ENCODE measurements at places on chromosomes 2 and 18. TPM values are rescaled to one million over a fixed set of nuclear protein-coding genes. Genes with fewer than 3 reads are reported as not detected.

The ALKAL2 gene
- total RNA-seq: not detected

The KIF5C gene
- total RNA-seq: 0.21 TPM

The IL36B gene
- not detected for total RNA-seq

The FBXO36 gene
- total RNA-seq: 1.1 TPM

The PREPL gene
- 25.7 TPM for total RNA-seq

The TNFRSF11A gene
- total RNA-seq: 11.1 TPM

The MIB1 gene
- 40.6 TPM for total RNA-seq

The CAPN14 gene
- 0.23 TPM for total RNA-seq

The PAIP2B gene
- 0.62 TPM for total RNA-seq

The ADD2 gene
- not detected for total RNA-seq

The TRIM54 gene
- total RNA-seq: 0.51 TPM

The IMPA2 gene
- total RNA-seq: 7.3 TPM

The POLR1A gene
- total RNA-seq: 46.0 TPM

The GAL3ST2 gene
- total RNA-seq: not detected

The XPO1 gene
- total RNA-seq: 166 TPM

The OSBPL6 gene
- 2.3 TPM for total RNA-seq

The CPO gene
- not detected for total RNA-seq

The IAH1 gene
- 39.9 TPM for total RNA-seq

The SPAG16 gene
- 7.7 TPM for total RNA-seq

The KIAA2012 gene
- total RNA-seq: not detected

The E2F6 gene
- total RNA-seq: 15.7 TPM

The CCDC141 gene
- not detected for total RNA-seq

The CCDC68 gene
- total RNA-seq: 2.9 TPM

The LOXL3 gene
- total RNA-seq: 0.95 TPM

The SERPINB10 gene
- total RNA-seq: not detected

The MGAT5 gene
- total RNA-seq: 84.1 TPM

The PRKAG3 gene
- total RNA-seq: not detected

The KLHL30 gene
- not detected for total RNA-seq

The PRSS56 gene
- total RNA-seq: not detected

The TMEM178A gene
- total RNA-seq: 2.8 TPM

The COL4A3 gene
- total RNA-seq: not detected

The INPP4A gene
- total RNA-seq: 25.7 TPM

The HOXD10 gene
- total RNA-seq: not detected

The PSMA8 gene
- total RNA-seq: not detected

The PPP3R1 gene
- 62.2 TPM for total RNA-seq

The SPC25 gene
- total RNA-seq: 20.5 TPM

The CPLX4 gene
- total RNA-seq: not detected

The LINC00305 gene
- total RNA-seq: not detected

The RAB31 gene
- total RNA-seq: 30.5 TPM

The CDKL4 gene
- 1.2 TPM for total RNA-seq

The ALPI gene
- total RNA-seq: not detected

The TOGARAM2 gene
- not detected for total RNA-seq

The QPCT gene
- 12.8 TPM for total RNA-seq

The CACNB4 gene
- 0.30 TPM for total RNA-seq

The CPS1 gene
- total RNA-seq: 0.88 TPM

The KDM3A gene
- 29.5 TPM for total RNA-seq

The SEH1L gene
- total RNA-seq: 42.8 TPM

The SCN7A gene
- total RNA-seq: not detected

The RNF25 gene
- total RNA-seq: 39.1 TPM

The CCDC150 gene
- total RNA-seq: 18.1 TPM

The COL4A4 gene
- total RNA-seq: not detected

The LYPD1 gene
- 76.6 TPM for total RNA-seq

The ZNF396 gene
- total RNA-seq: 0.72 TPM

The EPB41L3 gene
- total RNA-seq: 154 TPM

The TPRKB gene
- total RNA-seq: 33.4 TPM

The SCN9A gene
- total RNA-seq: 1.8 TPM

The SIX3 gene
- total RNA-seq: not detected

Measured in endothelial cell of umbilical vein (primary cell).